Spinal cord (tissue), 10 donors: ENCODE measurements at places on chromosomes 16 and 17.

- DNase-seq = no peak
Measured at GRCh38 chr17:1733759-1734158, 8.9 kb upstream of the SERPINF2 start.

DNA sequence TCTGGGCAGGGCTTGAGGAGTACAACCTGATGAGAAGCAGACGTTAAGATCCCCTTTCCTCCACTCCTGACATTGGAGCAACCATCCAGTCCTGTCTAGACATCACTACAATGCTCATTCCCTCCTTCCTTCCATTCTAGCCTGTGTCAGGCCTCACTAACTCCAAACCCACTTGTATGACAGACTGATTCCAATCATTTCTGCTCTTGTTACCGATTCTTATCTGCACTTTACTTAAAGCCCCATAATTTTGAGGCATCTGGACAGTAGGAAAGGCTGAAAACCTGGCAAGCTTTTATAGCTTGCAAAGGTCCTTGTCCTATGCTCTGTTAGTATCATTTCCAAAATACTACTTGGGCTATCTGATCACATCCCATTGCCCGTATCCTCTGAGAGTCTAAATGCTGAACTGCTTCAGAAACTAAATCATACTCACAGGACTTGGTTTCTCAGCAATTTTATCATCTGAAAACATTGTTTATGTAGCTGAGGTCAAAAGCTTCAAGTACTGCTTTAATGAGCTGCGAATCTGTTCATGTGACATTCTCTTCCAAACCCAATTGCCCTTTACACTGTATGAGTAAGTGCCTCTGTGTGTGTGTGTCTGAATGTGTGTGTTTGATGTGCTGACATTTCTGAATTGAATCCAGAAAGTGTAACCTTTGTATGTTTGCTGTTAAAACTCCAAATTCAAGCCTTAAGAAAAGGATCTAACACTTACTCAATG, 57.2 kb upstream of the CACNG3 start:
- DNase-seq = peak; percentile 35

DNA sequence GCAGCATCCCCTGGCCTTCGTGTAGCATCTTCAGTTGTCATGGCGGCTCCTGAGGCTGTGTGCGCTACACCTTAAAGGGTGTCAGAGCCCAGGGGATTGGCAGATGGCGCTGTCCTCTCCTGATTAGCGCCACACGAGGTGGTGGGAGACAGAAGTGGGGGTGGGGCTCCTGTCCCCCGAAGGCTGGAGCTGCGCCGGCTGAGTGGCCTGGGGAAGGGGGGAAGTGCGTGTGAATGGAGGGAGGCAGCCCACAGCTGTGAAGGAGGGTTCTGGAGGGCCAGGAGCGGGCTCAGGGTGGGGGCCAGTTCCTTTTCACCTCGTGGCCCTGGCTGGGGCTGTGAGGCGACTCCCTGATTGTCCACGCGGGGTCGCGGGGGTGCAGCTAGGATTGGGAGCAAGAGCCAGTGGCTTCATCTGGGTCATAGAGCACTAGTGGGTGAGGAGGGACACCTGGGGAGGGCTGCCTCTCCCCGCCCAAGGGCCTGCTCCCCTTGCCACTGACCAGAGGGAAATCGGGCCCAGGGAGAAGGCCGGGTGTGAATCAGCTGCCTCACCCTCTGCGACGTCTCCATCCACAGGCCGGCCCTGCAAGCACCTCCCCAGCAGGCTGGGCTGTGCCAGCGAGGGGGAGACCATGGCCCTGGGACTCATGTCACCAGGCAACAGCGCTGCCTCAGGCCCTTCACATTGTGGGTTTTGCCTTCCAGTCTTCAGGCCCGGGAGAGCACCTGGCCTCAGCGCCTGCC, 14.1 kb downstream of the BAHCC1 start:
- DNase-seq = peak; percentile 32

DNA sequence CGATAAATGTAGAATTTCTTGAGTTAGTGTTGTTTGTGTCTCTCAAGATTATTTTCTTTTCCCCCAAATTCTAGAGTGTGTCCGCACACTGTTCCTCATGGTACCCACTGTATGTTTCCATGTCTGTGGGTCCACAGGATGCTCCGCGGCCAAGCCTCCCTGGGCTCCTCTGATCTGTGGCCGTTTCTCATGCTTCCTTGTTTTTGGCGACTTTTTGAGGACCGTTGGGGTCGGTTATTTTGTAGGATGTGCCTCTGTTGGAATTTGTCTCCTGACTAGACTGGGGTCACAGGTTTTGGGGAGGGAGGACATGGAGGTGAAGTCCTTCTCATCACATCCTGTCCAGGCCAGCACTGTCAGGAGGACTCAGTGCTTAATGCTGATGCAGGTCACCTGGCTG, 140.0 kb downstream of the LAT start:
- DNase-seq = no peak

GRCh38 chr17:81890447-81891302, 711 bp downstream of the ALYREF start:
- no peak for DNase-seq

GRCh38 chr16:31386157-31386984, 6.8 kb upstream of the ITGAD start:
- no peak for DNase-seq

DNA sequence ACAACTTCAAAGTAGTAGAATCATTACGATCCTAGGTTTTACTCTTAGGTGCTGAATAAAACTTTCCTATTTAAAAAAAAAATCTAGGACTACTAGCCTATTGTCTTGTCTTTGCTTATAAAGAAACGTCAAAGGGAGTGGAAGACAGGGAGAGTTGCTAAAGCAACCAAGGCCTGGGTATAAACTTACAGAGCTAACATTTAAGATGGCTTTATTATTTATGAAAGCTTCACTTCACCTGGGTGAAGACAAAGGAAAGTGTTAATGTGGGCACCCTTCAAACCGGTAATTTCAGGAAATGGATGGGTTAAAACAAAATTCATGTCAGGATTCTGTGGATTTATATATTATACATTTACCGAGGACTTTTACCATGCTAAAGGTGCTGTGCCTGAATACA, 2.5 kb downstream of the DUSP14 start:
- no peak for DNase-seq

DNA sequence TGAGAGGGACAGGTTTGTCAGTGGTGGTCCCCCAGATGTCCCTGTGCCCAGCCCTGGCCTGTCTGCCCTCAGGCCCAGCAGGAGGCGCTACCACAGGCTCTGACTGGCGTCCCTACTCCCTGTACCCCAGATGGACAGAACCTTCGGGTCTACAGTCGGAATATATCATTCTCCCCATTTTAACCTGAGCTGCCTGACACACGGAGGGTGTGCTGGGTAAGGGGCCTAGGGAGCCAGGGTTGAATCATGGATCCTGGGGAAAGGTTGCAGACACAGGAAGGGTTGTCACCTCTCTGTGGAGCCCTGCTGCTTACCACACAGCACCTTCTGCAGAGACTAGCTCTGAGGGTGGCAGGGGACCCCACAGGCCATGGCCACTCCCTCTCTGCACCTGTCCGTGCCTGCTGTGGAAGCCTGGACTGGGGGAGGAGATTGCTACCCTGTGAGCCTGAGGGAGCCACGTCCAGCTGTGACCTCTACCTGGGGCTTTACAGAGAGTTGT, 162.2 kb upstream of the ZNF267 start:
- no peak for DNase-seq

- DNase-seq = no peak
Measured at GRCh38 chr17:77488531-77489238, 347.9 kb downstream of the SEC14L1 start.

DNA sequence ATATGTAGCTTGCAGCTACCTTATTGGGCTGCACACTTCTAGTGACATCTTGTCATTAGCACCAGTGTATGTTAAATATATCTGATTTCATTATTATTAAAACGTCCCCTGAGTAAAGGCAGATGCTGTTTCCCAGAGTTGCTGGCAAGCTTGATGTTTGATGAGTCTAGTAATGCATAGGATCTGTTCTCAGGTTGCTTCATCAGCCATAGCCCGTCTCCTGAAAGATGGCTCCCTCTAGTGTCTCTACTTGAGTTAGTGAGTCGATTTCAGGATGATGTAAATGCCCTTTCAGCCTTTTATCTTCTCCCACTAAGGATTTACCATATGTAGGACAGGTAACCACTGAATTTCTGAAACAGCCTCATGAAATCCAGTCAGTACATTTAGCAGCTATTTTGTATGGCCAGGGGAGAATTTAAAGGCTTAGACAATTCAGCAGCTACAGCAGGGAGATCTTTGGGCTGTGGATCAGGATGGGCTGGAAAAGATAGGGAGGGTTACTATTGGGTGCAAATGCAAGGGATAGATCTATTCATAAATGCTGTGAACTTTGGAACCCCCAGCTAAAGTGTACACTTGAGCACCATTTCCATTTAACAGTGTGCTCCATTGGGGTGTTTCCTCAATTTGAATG, 376.3 kb downstream of the CNTNAP4 start:
- peak; percentile 84 for DNase-seq

DNA sequence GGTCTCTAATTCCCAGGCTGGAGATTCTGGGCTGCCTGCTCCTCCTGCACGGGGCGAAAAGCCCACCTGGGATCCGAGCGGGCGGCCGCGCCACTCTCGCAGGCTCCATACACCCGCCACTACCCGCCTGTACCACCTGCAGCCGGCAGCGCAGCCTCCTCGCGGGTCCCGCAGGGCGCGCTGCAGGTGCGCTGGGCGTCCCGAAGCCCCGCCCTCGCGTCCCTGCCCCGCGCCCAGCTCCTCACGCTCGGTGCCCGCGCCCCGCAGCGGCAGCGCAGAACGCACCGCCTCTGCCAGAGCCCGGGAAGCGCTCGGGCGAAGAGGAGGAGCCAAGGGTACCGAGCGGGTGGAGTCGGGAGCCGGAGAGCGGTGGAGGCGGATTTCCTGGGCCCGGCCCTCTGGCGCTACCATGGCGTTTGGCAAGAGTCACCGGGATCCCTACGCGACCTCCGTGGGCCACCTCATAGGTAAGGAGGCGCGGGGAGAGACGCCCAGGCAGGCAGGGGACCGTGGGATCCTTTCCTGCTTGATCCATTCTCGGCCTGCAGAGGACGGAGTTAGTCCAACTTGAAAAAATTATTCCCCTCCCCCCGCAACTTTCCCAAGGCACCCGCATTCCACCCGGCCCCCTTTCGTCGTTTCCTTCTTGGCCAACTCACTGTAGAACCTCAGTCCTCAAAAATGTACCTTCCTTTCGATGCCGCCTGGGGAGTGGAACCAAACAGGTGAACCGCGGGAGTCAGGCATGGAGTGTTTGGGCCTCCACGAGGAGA, at the start of gene TOM1L1:
TSS of gene TOM1L1 (plus strand) at position 396 of the 773 bp plus-strand sequence. CDS start at position 410, 14 bp downstream.
- peak; percentile 46 for DNase-seq

DNA sequence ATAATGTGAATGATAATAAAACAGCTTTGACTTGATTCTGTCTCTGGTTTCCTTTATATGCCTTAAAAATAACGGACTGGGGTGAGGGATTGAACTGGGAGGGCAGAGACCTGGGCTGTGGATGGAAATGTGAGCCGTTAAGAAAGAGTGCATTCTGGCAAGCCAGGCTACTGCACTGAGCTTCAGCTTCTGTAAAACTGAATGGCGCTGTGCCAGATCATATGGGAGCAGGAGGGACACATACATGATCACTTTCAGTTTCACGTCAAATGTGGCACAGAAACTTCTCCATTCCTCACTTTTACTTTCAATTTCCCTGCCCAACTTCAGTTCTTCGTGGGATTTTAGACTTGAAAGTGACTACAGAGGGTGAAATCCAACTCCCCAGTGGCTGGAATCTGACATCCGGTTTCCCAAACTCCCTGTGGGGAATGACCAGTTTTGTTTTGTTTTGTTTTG, 1.1 kb downstream of the MT2A start:
- DNase-seq = no peak

- DNase-seq = no peak
Measured at GRCh38 chr17:4229627-4230541, 33.9 kb downstream of the ANKFY1 start.

GRCh38 chr16:57941016-57941664, 29.8 kb downstream of the CNGB1 start:
- peak; percentile 56 for DNase-seq

DNA sequence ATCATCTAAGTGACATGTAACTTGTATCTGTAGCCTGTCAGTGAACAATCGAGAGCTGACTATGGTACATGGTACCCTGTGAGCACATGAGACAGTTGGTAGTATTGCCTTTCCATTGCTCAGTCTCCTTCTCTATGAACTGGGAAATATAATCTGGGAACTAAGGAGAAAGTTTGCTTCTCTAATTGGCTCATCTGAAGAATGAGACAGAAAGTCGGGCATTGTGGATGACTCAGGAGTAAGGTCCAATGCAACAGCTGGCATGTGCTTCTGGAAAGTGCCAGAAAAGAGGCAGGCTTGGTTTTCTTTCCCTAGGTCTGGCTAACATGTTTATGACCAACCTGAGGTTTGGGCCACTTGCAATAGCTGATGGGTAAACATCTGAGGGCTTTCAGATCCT, 51.9 kb downstream of the ZZEF1 start:
- no peak for DNase-seq

DNA sequence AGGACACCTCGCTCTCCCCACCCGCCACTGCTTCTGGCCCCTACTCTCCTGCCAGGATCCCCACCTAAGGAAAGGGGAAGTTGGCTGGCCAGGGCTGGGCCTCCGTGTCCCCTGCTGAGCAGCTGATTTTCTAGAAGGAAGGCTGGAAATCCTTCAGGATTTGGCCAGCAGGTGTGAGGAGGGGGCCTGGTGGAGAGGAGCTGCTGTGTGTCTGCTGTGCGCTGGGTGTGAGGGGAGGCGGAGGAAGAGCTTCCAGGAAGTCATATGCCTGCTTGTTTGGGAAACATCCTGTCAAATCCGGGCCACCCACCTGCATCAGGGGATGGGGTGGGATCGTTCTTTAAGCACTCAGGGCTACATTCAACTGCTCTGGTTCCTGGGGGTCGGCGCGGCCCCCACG, 28.6 kb downstream of the TPSG1 start:
- no peak for DNase-seq

DNA sequence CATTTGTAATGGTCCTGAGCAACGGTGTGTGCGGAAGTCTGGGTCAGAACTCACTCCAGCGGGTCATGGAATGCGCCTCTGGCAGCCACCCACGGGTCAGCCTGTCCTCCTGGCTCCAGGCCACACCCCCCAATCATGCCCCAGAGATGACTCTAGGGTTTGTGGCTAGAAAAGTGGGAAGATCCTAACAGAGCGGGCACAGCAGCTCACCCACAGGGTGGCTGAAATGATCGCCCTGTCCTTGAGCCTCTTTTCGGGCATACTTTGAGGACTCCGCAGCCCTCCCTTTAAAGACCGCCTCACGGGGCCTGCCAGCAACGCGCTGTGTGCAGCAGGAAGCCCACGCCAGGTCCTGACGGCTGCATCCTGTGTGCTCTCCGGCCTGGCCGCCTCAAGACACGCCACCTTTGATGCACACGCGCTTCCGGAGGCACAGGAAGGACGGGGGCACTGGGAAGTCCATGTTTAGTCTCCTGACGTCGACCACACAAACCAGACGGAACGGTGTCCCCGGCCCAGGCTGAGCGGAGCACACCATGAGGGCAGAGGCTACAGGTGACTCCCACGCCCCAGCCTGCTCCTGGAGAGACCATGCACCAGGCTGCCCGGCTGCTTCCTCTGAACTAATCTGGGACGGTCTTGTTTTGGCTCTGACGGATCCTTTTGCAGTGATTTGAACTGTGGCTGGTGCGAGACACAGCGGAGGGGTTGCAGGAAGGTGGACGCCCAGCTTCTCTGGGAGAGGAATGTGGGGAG, 92.9 kb downstream of the TBC1D16 start:
- DNase-seq = no peak
